ENCODE measurements at places on chromosomes 3 and 15.
A peak's percentile ranks its signal among the peaks of the same experiment; 100 is the strongest.

- DNase-seq = no peak
Measured at GRCh38 chr15:66408254-66408653, 21.5 kb downstream of the MAP2K1 start.

- no peak for DNase-seq
Measured at GRCh38 chr15:59340325-59340724, 32.3 kb downstream of the MYO1E start.

- DNase-seq = no peak
Measured at GRCh38 chr3:148379763-148380382, 317.8 kb upstream of the AGTR1 start.

DNA sequence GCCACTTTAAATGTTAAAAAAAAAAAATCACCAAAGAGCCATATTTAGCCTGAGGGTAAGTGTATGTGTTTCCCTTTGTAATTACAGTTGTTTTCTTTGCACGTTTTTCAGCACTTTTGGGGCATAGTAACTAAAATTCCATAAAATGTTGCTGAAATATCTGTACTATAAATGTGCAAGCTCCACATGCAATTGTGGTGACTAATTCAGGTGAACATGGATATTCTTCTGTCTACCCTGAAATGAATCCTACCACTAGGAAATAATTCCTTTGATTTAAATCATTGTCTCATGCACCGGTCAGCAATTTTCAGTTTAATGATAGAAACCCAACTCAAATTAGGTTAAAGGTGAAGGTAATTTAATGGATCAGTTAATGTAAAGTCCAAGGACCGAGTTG, 13.1 kb upstream of the TFG start:
- no peak for DNase-seq

GRCh38 chr3:4044619-4045018, 245.4 kb downstream of the LRRN1 start:
- no peak for DNase-seq

- DNase-seq = no peak
Measured at GRCh38 chr15:101318839-101319238, 23.8 kb upstream of the SNRPA1 start.

DNA sequence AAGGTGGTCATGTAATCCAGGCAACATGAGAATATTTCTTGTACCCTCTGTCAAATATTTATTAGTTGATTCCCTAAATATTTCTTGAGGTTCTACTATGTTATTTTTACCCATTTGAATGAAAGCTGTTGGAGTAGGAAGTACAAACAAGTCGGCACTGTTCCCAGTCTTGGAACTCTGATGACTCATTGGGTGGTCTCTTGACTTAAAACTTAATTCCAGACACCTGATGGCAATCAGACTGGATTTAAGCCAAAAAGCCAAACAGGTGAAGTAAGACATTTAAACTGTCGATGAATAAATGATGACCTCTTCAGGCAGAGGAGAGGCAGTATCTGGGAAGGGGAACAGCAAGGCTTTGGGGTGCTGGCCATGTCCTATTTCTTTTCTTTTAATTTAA, 22.8 kb downstream of the C2CD4A start:
- no peak for DNase-seq

GRCh38 chr3:123020709-123021108, 6.9 kb downstream of the SEMA5B start:
- DNase-seq = no peak

GRCh38 chr15:95647531-95648277, 682.8 kb upstream of the NR2F2 start:
- no peak for DNase-seq

DNA sequence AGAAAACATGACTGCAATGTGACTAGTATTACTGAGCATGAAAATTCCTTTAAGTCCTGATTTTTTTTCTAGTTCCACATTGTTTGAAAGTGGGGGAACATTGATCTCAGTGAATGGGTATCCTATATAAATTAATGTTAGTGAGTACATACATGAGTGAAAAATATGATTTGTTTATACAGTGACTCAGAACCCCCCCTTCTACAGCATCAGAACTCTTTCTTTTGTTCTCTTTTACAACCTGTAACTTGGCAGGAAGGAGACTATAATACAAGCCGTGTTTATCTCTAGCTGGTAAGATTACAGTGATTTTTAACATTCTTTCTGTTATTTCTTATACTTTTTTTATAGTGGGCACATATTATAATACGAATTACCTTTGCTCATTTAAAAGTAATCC, 384.7 kb downstream of the PDCD6IP start:
- no peak for DNase-seq

- DNase-seq = no peak
Measured at GRCh38 chr3:77045686-77046085, 5.8 kb downstream of the ROBO2 start.

DNA sequence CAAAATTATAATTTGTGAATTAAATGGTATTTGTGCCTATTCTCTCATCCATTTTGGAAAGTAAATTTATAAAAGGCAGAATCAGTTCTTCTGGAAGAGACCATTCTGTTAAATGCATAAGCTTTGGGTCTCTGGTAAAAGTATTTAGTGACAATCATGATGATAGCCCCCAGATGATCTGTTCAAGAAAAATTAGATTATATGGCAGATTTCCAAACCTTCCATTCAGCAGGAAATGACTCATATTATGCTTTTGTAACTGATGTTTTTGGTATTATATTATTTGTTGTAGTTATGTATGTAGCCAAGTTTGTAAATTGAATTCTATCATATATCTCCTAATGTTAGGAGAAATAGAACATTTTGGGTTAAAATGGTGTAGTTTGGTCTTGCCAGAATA, 340.8 kb upstream of the DPH6 start:
- DNase-seq = no peak

DNA sequence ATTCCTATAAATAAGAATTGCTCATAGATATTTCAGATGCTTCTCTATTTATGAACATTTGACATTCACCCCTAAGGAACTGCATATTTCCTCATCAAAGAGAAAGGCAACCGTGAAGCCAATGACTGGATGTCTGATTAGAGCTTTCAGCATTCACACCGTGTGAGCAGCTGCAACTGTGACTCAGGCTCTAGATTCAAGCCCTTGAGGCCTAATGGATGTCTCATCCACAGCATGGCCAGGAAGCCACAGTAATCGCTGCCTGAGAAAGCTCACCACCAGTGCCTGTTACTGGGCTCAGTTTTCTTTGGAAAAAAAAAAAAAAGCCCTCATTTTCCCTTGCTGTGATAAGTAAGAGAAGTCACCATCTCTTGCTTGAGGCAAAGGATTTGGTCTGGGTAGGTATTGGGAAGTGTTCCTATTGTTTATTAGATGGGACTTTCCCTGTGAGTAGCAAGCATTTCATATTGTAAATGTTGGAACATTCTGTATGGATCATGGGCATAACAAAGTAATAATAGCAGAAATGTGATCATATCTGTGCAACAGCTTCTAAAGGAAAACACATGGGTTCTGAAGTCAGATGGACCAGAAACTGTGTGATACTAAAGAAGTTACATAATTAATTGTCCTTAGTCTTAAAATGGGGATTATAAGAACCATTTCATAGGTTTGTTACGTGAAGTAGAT, 783.7 kb downstream of the AGBL1 start:
- no peak for DNase-seq

DNA sequence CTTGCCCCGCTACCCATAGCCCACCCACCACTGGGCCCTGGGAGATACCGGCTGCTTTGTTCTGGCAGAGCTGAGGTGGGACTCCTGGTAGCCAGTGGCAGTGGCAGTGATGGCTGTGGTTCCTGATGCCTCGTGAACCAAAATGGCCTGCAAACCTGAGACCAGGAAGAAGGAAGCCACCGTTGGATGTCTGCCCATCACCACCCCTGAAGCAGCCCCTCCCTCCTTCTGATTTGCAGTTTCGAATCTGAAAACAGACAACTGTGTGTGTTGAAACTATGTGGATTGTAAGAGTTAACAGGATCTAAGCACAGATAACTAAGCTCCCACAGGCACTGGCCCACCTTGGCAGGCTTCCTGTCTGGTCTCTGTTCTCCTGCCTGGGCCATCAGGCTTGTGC, 66.6 kb downstream of the NUP210 start:
- no peak for DNase-seq

DNA sequence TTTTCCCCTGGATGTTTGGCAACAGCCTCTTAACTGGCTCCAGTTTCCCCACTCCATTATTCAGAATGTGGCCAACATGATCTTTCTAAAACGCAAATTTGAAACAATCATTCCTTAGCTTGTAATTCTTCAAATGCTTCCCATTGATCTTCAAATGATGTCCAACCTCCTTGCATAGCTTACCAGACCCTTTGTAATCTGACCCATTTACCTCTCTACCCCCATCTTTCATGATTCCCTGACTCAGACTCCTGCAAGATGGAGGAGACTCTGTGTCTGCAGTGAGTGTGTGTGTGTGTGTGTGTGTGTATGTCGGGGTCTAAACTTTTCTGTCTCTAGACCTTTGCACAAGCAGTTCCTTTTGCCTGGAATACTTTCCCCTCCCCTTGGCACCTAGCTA, 515.7 kb upstream of the PROK2 start:
- DNase-seq = no peak

DNA sequence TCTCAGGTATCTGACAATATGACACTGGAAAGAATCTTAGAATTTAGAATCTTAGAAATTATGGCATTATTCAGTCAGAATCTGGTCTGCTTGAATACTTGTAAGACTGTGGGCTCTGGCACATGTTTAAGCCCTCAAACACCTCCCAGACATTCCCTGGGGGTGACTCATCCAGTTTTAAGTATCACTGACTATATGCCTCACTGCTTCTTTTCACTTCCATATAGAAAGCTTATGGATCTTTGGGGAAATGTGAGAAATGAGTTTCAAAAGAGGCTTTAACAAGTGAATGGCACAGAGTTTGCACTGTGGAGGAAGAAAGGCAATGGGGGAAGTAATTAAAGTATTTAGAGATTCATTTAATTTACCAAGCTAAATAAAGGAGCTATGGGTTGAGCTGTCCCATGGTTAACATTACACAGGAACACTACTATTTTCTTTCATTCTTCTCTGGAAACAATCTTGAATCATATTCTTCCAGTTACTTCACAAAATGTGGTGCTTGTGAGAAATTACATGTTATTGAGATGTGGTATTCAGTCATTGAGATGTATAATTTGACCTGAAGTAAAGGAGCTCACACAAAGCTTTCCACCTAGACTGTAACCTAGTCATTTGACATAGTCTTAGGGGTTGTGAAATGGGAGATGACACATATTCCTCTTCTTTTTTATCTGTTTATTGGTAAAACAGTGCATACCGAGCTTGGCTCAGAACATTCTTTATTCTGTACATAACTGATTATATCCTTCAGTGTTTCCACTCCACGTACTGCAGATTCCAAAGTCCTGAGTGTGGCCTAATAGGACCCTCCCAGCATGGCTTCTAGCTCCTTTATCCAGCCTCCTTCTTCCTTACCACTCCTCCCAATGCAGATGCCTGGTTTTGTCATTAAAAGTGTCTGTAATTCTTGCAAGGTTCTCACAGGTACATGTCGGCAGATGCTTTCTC, 544.6 kb upstream of the NECTIN3 start:
- no peak for DNase-seq

GRCh38 chr3:185353823-185354614, 8.9 kb upstream of the MAP3K13 start:
- DNase-seq = peak; percentile 66

DNA sequence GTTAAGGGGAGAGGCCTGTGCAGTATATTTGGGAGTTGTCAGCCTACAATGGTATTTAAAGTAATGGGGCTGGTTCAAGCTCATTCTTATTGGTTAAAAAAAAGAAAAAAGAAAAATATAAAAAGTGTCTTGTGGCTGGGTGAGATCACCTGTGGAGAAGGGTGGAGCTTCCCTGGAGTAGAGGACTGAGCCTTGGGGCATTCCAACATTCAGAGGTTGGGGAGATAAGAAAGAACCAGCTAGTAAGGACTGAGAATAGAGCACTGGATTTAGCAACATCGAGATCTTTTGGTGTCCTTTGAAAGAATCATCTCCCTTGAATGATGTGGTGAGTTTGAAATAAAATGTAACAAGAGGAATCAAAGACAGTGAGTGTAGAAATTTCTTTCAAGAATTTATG, 5.2 kb downstream of the SLC49A4 start:
- DNase-seq = no peak

DNA sequence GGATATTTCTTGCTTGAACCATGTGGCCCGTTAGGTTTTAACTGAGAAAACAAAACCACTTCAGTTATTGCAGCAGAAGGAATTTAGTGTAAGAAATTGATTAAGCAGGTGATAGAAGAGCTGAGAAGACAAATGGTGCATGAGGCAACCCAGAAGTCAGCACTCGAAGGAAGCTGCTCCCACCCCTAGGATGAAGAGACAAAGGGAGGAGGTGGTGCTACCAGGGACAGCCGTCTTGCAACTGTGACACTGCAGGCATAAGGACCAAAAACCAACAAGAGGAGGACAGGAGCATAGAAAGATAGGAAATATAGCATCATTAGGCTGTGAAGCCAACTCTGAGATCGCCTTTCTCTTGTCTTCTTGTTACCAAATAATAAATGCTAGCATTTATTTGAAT, 89.0 kb downstream of the IL20RB start:
- no peak for DNase-seq

DNA sequence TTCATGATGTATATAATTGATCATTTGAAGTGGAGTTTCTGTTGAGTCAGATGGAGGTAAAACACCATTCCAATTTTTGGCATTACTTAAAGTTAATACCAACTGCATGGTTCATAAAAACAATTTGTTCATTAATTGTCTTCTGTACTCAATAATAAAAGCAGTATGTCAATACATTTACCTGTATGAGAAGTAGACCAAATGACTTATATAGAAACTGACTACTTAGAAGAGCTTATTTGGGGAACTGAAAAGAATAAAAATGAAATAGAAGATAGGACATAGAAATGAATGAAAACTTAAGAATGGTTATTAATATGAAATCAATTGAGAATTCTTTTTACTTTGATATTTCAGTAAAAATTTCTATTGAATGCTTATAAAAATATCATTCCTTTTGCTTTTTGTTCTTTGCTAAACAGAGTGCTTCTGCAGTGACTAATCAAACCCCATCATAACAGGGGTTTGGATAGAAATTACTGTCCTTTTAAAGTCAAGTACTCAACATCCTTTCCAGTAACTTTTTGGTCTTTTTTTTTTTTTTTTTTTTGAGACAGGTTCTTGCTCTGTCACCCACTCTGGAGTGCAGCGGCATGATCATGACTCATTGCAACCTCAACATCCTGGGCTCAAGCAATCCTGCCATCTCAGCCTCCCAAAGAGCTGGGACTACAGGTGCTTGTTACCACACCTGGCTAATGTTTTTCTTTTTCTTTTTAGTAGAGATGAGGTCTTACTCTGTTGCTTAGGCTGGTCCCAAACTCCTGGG, 6.5 kb upstream of the CRYBG3 start:
- DNase-seq = peak; percentile 8
